ENCODE measurements at places on chromosomes 13 and 19.

- DNase-seq: no peak
Observed at GRCh38 chr13:74367193-74367592, 233.0 kb upstream of the KLF12 start.

DNA sequence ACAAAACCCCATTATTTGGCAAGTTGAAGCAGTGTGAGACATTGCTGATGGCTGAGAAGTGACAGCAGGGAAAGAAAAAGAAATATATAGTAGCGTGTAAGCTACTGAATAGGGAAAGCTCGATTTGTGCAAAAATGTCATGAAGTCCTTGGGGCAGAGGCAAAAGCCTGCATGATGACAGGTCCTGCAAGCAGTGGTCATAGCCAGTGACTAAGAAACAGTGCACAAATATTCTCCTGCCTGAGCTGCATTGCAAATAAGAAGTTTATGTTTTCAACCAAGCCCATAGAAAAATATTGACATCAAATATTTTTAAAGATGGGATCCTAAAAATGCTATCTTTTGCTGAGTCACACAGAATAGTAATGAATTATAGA is 270.0 kb downstream of the SLITRK6 start:
- no peak for DNase-seq

GRCh38 chr13:28953714-28954418 is 133.7 kb downstream of the MTUS2 start:
- DNase-seq: no peak

- DNase-seq: no peak
Observed at GRCh38 chr19:15321739-15322138, 10.6 kb downstream of the BRD4 start.

DNA sequence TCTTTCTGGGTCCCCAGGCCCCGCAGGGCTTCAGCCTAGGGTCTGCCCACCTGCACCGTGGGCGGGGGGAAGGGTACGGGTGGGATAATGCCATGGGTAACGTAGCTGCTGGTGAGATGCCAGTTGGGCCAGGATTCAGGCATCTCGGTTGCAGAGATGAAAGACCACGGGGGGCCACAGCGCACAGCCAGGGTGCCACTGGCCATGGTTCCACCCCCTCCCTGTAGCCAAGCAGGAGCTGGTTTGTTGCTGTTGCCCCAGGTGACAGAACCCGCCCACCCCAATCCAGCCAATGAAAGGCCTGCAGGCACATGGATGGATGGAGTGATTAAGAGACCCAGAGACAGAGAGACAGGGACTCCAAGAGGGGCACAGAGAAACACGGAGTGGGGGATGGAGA is 1.0 kb upstream of the CGB7 start:
- DNase-seq: peak; percentile 19

GRCh38 chr13:111212517-111212873 is 97.4 kb downstream of the ARHGEF7 start:
- no peak for DNase-seq

DNA sequence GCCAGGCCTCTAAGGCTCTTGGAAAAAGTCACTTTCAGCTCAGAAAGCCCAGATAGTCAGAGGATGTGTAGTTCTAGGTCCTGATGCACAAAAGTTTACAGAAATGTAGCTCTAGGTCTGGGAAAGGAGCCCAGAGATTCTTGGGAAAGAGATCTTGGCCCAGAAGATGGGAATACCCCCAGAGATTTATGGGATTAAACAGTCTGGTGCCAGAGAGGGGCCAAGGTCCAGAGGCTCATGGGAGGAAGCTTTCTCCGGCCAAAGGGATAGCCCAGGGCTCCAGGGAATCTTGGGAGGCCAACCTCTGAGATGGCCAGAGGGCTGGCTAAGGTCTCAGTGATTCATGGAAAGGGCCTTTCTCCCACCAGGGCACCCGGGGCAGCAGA is 15.2 kb downstream of the BCAT2 start:
- DNase-seq: no peak

DNA sequence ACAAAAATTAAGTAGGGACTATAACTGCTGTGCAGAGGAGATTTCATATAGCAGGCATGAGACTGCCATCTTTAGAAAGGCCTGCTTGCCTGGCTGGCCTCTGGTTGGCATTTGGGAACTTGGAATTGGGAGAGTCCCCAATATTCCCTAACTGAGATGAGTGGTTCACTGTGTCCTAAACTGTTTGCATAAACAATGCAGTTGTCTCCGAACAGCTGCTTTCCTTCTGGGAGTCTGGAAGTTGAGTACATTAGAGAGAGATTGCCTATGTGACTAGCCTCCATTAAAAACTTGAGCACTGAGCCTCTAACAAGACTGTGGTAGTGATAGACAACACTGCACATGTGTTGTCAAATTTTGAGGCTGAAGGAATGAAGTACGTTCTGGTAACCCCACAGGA is 47.4 kb downstream of the STOML3 start:
- no peak for DNase-seq

GRCh38 chr13:77274126-77274525 is 52.8 kb downstream of the MYCBP2 start:
- DNase-seq: peak; percentile 9

- DNase-seq: no peak
Observed at GRCh38 chr19:43362179-43362578, 8.7 kb downstream of the CD177 start.

- no peak for DNase-seq
Observed at GRCh38 chr19:15467734-15468214, 3.4 kb upstream of the RASAL3 start.

GRCh38 chr13:95323930-95324662 is 22.8 kb upstream of the ABCC4 start:
- no peak for DNase-seq

DNA sequence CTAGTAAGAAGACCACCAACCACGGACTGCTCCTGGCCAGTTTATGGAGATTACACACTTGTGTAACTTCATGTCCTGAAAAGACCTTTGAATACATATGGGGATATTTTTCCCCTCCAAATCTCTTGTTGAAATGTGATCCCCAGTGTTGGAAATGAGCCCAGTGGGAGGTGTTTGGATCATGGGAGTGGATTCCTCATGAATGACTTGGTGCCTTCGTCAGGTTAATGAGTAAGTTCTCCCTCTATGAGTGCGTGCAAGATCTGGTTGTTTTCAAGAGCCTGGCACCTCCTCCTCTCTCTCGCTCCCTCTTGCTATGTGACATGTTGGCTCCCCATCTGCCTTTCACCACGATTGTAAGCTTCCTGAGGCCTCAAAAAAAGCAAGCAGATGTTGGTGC is 769.0 kb upstream of the SLITRK1 start:
- no peak for DNase-seq

- DNase-seq: no peak
Observed at GRCh38 chr13:43981512-43982301, 102.0 kb downstream of the LACC1 start.

DNA sequence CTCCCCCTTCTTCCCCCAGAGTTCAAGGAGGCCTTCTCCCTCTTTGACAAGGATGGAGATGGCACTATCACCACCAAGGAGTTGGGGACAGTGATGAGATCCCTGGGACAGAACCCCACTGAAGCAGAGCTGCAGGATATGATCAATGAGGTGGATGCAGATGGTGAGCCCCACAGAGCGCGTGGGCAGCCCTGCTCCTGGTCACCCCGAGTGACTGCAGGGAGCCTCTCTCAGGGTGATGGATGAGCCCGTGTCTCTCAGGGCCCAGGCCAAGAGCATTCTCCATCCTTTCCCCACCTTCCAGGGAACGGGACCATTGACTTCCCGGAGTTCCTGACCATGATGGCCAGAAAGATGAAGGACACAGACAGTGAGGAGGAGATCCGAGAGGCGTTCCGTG is 7.0 kb downstream of the CALM3 start:
- DNase-seq: no peak

DNA sequence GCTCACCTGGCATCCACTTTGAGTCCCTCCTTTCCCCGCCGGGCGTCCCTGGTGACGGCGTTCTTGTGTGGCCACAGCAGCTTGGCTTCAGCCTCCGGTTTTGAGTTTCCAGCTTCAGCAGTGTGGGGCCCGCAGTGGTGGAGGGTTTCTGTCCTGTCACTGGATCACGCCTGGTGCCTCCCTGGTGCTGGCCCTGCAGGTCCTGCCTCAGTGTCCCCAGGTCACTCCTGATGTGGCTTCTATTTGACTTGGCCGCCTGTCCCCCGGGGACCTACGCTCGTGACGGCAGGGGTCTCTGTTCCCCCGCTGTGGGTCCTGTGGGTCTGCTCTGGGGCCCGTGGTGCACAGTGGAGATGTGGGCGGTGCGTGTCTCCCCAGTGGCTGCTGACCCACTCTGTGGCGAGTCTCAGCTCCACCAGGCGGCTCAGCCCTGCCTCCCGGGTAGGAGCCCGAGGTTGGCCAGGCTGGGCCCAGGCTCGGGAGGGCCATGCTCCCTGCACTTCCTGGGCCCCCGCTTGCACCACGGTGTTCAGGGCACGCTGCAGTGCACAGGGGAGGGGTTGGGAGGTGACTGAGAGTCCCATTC is 1.9 kb downstream of the ATP4B start:
- DNase-seq: no peak

DNA sequence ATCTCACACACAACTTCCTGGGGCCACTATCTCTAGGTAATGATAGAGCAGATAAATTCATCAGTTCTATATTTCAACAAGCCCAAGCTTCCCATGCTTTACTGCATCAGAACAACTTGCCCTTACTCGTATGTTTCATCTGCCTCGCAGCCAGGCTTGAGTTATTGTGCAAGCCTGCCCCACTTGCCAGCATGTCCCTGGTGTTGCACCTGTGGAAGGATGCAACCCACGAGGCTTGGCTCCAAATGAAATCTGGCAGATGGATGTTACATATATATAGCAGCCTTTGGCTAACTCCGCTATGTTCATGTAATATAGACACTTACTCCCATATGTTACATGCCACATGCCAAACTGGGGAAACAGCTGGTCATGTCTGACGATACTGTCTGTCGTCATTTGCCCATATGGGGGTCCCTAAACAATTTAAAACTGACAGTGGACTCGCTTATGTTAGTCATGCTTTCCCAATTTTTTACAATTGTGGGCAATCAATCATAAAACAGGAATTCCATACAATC is 6.2 kb downstream of the ERVK3-1 start:
- DNase-seq: no peak

Measured in suppressor macrophage (primary cell).